Ascending aorta (tissue), 2 donors: ENCODE measurements at places on chromosomes 2 and 18. TPM values are rescaled to one million over a fixed set of nuclear protein-coding genes. Genes with fewer than 3 reads are reported as not detected.
A peak's percentile ranks its signal among the peaks of the same experiment; 100 is the strongest.

CCDC85A gene
- total RNA-seq = 15.0 TPM

BAZ2B gene
- 30.8 TPM for total RNA-seq

ITGA4 gene
- 6.6 TPM for total RNA-seq

REG3A gene
- not detected for total RNA-seq

GAL3ST2 gene
- not detected for total RNA-seq

TMEM17 gene
- total RNA-seq = not detected

CAPG gene
- 179 TPM for total RNA-seq

ST8SIA5 gene
- total RNA-seq = 0.11 TPM

HOXD8 gene
- 19.8 TPM for total RNA-seq

PIK3C3 gene
- 24.1 TPM for total RNA-seq

DNA sequence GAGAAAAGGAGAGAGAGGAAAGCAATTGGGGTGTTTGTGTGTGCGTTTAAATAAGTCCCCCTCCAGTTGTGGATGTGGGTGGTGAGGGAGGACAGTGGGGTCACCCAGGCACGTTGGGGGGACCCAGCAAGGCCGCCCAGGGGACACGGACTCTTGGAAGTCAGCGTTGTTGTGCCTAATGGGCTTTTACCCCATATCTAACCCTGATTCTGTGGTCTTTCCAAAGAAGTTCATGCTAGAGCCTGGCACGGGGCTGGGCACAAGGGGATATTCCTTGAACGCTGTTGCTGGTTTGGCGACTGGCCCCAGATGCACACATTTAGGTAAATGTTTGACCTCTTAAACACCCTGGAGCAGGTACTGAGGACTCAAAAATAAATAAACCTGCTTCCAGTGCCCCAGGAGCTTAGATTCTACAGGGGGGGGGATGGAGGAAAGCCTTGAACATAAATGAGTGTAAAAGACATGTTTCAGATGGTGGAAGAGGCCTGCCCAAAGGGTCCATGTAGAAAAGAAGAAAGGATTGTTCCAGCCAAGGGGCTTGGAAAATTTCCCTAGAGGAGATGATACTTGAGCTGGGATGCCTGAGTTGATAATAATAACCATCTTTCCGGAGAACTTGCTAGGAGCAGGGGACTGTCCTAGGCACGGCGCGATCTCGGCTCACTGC lies 97.7 kb upstream of the SIX3 start:
- no peak for DNase-seq

DNA sequence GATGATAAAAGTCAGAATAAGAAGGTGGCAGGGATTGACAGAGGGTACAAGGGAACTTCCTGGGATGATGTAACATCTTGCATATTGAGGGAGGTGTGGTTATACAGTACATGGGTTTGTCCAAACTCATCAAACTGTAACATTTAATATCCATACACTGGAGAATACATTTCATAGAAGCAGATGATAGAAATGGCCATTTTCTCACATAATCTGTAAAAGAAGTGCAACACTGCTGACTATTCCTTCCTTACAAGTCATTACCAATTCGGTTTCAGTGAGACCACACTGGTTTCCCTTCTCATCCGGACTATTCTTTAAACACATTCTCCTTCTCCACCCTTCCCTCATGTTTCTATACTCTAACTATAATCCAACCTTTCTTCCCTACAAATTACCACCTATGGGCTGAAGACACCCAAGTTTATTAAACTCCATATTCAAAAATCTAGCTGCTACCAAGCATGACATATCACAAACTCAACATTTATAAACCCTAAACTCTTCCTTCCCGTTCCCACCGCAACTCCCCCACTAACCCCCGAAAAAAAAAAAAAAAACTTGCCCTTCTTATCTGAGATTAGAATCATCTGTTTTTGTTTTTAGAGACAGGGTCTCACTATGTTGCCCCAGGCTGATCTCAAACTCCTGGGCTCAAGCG lies 1.6 kb downstream of the COX7A2L start:
- DNase-seq = no peak

DNA sequence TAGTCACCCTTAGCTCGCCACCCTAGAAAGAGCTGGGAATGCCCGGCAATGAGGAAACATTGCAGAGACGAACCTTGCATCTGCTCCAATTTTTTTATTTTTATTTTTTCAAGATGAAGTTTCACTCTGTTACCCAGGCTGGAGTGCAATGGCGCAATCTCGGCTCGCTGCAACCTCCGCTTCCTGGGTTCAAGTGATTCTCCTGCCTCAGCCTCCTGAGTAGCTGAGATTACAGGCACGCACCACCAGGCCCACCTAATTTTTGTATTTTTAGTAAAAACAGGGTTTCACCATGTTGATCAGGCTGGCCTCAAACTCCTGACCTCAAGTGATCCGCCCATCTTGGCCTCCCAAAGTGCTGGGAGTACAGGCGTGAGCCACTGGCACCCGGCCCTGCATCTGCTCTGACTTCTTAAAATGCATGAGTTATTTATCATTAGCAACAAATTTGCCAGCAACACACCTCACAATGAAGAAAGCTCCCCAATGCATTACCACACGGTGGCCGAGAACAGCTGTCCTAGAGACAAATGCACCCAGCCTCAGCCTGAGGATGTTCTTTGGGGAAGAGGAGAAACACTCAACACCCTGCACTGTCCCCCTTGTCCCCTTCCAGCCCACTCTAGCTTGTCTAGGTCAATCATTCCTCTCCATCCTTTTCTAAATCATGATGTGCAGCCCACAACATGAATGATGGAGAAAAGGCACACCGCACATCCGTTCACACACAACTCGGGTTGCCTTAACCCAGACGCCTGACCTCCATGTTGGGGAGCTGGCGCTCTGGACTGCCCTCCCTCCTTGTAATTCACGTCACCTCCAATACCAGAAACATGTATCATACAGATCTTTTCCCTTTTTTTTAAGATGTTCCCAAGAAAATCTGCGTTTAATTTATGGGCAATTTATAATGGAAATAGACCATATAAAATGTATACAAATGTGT lies 46.9 kb downstream of the TTC32 start:
- DNase-seq = peak; percentile 69

GRCh38 chr2:109459485-109459884 lies 154.3 kb downstream of the SEPTIN10 start:
- no peak for DNase-seq

DNA sequence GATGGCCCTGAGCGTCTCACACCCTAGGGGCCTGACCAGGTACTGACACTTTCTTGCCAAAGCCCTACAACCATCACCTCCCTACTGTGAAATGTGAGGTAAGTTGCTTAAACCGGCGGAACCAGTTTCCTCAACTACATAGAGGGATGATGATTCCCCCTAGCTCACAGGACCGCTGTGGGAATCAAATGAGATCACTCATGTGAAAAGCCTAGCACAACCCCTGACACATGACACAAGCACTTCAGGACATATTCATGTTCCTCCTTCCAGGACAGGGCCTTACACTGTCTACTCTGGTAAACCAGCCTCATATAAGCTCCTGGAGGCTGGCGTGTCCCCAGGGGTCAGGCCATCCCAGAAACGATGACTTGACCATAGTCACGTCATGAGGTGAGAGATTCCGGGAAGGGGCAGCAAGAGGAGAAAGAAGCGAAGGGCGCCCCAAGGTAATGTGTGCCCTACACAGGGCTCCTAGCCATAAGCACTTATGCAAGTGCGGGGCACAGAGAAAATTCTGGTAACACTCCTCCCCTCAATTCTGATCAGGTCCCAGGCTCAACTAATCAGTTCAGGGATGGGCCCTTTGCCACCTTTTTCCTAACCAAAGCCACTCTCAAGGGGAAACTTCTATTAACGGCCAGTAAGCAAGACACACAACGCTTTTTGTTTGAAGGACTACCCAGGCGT lies 49.5 kb downstream of the C2orf42 start:
- DNase-seq = peak; percentile 45

DNA sequence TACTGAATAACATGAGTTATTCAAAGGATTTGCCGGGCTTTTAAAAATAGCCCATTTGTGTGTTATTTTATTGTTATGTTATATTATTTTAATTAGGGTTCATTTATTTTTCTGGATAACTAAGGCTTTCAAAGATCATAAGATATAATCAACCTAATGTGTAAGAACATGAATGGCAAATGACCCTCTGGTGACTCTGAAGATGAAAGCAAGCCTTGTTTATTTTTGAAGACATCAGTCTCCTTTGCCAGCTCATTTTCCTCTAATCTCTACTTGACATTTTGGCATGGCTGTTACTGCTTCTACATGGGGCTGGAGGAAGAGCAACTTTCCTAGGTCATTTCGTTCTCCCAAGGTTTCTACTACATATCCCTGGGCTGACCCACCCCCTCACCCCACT lies 10.6 kb downstream of the FAP start:
- DNase-seq = no peak

- DNase-seq = no peak
Measured at GRCh38 chr2:65700004-65700651, 267.7 kb upstream of the SPRED2 start.

DNA sequence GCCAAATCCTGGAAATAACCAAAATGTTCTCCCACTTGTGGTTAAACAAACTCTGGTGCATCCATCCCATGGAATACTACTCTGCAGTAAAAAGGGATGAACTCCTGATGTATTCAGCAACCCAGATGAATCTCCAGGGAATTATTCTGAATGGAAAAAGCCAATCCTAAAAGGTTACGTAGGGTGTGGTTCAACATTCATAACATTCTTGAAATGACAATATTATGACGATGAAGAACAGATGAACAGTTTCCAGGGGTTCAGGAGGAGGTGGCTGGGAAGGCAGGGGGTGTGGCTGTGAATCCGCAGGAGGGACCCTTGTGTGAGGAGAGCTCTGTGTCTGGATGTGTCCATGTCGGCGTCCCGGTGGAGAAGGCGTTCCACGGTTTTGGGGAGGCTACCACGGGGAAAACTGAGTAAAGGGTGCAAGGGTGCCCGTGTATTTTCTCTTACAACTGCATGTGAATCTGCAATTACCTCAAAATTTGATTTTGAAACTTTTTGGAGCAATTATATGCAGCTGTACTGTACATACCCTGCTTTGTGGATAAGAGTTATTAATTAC lies 47.3 kb downstream of the KCNG2 start:
- no peak for DNase-seq

DNA sequence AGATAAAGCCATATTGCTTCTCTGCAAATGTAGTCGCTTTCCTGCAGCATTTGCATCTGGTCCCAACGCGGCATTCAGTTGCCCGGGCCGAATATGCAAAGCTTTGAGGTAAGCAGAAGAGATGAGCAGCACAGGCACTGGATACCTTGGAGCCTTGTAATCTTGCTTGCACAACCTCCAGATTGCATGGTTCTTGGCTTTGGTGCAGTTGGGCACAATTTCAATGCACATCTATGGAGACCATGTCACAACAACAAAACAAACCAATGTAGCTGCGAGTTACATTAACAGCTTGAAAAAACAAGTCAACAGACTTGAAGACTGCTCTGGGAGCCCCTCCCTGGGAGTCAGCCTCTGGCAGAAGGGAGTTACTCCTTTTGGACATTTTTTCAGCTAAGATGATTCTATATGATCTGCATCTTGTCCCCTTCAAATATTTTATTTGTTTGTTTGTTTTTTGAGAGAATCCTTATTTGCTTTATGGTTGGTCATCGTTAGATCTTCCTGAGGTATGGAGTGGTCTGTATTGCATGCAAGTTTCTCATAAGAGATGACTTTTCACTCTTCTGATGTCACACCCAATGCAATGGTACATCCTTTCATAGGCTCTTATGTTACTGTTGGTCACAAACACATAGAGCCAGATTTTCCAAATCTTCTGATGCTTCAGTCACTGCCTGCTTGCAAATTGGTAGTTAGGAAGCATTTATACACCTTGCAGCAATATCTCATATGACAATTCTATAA lies 113.5 kb downstream of the EFEMP1 start:
- no peak for DNase-seq

GRCh38 chr18:25957017-25957416 lies 133.4 kb downstream of the SS18 start:
- no peak for DNase-seq

DNA sequence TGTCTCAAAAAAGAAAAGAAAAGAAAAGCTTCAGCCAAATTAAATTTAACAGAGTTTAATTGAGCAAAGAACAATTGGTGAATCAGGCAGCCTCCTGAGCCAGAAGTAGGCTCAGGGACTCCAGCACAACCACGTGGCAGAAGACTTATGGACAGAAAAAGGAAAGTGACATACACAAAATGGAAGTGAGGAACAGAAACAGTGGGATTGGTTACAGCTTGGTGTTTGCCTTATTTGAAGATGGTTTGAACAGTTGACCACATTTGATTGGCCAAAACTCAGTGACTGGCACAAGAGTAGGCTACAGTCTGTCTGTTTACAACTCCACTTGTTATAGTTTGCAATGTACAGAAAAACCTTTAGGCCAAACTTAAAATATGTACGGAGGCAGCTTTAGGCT lies 83.1 kb downstream of the SOCS6 start:
- no peak for DNase-seq

- DNase-seq = no peak
Measured at GRCh38 chr18:623761-624620, 27.2 kb downstream of the CLUL1 start.

GRCh38 chr18:33802955-33803354 lies 224.9 kb downstream of the ASXL3 start:
- DNase-seq = no peak

- DNase-seq = no peak
Measured at GRCh38 chr2:219001577-219002394, 8.6 kb upstream of the CRYBA2 start.

GRCh38 chr2:236120141-236120601 lies 48.0 kb downstream of the GBX2 start:
- DNase-seq = no peak

- no peak for DNase-seq
Measured at GRCh38 chr18:28113271-28114029, 63.5 kb downstream of the CDH2 start.

DNA sequence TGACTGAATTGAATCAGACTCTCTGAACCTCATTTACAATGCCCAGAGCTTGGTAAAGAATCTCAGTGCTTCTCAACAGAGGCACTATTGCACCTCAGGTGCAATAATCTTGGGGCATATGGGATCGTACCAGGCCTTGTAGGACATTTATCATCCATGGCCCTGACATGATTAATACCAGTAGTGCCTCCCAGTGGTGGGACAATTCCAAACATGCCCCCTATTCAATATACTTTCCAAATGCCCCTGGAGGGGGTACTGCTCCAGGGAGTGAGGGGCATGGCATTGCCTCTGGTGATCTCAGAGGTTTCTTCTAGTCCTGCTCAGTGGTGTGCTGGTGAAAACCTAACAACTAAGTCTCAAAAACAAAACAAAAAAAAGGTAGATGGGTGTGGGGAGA lies 174.9 kb upstream of the SMAD2 start:
- no peak for DNase-seq

GRCh38 chr2:118856330-118856977 lies 9.0 kb upstream of the EN1 start:
- no peak for DNase-seq

GRCh38 chr2:239607517-239608191 lies 206.8 kb upstream of the HDAC4 start:
- peak; percentile 52 for DNase-seq

DNA sequence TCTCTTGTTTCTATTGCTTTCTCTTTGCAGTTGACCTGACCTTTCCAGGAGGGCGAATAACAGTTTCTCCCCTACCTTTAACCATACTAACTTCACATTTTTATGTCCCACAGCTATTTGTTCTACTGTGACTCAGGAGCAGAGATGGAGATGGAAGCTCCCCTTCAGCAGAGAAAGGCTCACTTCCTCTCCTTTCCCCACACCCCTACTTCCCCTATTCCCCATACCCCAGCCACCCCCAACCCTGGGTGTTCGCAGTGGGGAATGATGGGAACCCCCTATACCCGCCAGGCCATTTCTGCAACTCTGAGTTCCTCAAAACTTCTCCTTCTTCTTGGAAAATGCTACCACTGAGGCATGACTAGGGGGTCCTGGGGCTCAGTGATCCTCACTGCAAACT lies 285.4 kb upstream of the MGAT5 start:
- DNase-seq = no peak
